Activated T-cell treated with anti-CD3 and anti-CD28 coated beads, Interleukin-2, amount 50 U/mL, for 72 hours (primary cell): ENCODE measurements at places on chromosomes 7 and 10. TPM values are rescaled to one million over a fixed set of nuclear protein-coding genes. Genes with fewer than 3 reads are reported as not detected.
A peak's percentile ranks its signal among the peaks of the same experiment; 100 is the strongest.

SPDYE3 gene
- not detected for total RNA-seq

C10orf67 gene
- total RNA-seq, result 0.84 TPM

GRK5 gene
- 28.1 TPM for total RNA-seq

TAC1 gene
- 3.0 TPM for total RNA-seq

PTPRN2 gene
- total RNA-seq, result 0.79 TPM

PPP3CB gene
- total RNA-seq, result 45.7 TPM

NEUROG3 gene
- total RNA-seq, result 0.39 TPM

KNDC1 gene
- total RNA-seq, result 1.2 TPM

SPDYE2 gene
- not detected for total RNA-seq

DNA sequence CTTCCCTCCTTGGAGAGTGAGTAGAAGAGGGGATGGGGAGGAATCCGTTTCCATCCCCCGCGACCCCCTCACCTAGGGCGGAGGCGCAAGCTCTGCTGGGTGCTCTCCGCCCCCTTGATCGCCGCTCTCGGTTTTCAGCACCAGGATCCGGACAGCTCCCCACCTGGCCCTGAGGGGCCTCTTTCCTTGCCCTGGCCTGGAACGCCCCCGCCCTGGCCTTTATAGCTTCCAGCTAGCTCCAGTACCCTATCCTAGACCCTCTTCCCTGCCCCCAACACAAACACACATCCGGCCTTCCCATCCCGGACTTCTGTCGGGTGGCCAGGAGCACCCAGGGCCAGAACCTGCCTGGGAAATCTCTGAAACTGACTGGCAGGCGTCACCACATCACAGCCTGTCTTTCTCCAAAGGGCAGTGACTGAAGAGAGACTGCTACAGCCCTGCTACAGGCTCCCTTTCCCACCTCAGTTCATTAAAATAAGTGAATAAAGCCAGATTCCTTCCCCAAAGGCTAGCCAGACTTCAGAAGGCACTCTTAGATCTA, 72.3 kb upstream of the LEP start:
- no peak overlapping the region for H3K27ac ChIP-seq
- peak overlapping the region; percentile 57 for H3K4me3 ChIP-seq
- peak; percentile 9 for DNase-seq
- H3K27me3 ChIP-seq, result peaks cover 48% of the 10 kb centered on the region

DNA sequence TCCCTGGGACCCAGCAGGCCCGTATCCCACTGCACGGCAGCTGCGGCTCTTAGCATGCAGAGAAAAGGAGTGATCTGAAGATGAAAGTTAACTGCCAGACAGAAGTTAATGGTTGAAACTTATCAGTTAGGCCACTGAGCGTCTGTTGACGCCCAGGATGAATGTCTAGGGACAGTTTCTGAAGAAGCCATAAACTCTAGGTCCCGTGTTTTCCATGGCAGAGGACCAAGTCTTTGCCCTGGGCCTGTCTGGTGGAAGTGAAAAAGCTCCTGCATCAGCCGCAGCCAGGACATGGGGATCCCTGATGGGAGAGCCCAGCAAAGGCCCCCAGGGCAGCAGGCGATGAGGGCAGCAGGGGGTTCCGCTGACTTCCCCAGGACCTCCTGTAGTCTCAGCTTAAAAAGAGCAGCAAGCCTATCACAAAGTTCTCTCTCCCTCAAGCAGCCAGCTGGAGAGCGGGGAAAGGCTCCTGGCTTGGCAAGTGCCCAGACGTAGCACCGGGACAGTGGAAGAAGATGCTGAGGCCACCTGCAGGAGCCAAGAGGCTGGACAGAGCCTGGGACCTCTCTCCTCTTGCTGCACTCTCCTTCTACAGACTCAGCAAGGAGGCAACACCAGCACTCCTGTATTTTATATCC, 79.6 kb downstream of the TNS3 start:
- H3K27ac ChIP-seq, result no peak overlapping the region
- peaks cover 5% of the 10 kb centered on the region for H3K4me1 ChIP-seq
- no peak for DNase-seq
- no peak overlapping the region for H3K4me3 ChIP-seq
- H3K27me3 ChIP-seq, result peaks cover 11% of the 10 kb centered on the region
- no peaks in the 10 kb centered on the region for H3K36me3 ChIP-seq

DNA sequence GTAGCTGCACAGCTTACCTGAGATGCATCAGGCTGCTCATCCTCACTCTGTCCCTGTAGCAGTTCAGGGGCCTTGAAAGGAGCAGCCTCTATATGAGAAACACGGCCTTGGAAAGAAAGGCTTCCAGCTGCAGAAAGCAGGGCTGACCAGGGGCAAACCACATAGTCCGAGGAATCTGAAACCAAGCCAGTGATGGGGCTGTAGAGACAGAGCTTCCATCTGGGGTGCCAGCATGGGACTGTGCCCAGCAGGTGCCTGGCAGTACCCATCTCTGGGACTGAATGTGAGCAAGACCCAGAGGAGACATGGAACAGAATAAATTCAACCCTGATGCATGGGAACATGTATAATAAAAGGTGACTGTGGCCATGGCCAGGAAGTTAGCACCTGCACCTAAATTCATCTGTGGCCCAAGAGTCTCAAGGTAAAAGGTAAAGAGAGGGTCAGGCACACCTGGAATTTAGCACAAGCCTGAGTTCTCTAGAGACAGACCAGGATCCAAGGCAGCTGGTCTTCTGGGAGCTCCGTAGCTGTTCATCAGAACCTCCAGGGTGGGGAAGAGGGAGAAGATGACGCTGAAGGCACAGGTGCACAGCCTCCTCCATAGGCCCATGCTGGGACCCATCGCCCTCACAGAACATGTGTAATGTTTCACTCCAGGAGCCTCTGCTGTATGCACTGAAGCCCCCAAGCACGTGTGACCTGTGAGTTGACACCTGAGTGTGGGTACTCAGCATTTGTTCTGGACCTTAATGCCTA, 25.3 kb downstream of the FRMPD2 start:
- no peak for DNase-seq
- H3K27ac ChIP-seq, result no peak overlapping the region
- H3K27me3 ChIP-seq, result no peaks in the 10 kb centered on the region
- H3K36me3 ChIP-seq, result no peaks in the 10 kb centered on the region
- H3K4me3 ChIP-seq, result no peak overlapping the region

DNA sequence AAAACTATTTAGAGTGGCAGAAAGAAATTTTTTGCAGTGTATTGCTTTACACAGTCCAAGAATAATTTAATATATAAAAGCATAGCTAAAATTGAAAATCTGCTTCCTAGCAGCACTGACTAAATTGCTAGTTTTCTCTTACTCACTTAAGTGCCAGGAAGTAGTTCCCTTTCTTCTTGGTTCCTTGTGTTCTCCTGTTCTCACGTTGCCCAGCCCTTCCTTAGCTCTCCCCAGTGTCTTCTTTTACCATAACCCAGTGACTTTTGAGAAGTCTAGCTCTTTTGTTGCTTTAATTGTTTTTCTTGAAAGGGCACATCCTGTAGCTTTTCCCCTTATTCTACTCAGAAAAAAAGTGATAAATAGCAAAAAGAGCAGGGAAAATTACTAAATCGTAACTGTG, 215.5 kb downstream of the THSD7A start:
- no peaks in the 10 kb centered on the region for H3K27me3 ChIP-seq
- no peak overlapping the region for H3K27ac ChIP-seq
- no peaks in the 10 kb centered on the region for H3K4me1 ChIP-seq
- H3K36me3 ChIP-seq, result no peaks in the 10 kb centered on the region
- H3K4me3 ChIP-seq, result no peak overlapping the region

DNA sequence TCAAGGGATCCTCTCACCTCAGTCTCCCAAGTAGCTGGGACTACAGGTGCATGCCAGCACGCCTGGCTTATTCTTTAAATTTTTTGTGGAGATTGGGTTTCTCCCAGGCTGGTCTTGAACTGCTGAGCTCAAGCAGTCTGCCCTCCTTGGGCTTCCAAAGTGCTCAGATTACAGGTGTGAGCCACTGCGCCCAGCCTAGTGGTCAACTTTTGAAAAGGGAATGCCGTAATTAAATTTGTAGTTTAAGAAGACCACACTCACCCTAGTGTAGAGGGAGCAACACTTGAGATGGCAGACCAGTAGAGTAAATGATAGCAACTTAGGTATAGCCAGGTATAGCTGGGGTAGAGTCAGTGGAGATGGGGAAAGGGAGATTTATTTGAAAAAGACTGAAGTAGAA, 17.6 kb downstream of the ZRANB1 start:
- H3K4me1 ChIP-seq, result peaks cover 59% of the 10 kb centered on the region
- DNase-seq, result no peak
- H3K36me3 ChIP-seq, result no peaks in the 10 kb centered on the region
- H3K27ac ChIP-seq, result no peak overlapping the region
- no peak overlapping the region for H3K4me3 ChIP-seq

GRCh38 chr7:131234719-131235488, 92.8 kb upstream of the MKLN1 start:
- H3K4me3 ChIP-seq, result peak overlapping the region; percentile 75
- peaks cover 3% of the 10 kb centered on the region for H3K36me3 ChIP-seq
- H3K27ac ChIP-seq, result peak overlapping the region; percentile 99

DNA sequence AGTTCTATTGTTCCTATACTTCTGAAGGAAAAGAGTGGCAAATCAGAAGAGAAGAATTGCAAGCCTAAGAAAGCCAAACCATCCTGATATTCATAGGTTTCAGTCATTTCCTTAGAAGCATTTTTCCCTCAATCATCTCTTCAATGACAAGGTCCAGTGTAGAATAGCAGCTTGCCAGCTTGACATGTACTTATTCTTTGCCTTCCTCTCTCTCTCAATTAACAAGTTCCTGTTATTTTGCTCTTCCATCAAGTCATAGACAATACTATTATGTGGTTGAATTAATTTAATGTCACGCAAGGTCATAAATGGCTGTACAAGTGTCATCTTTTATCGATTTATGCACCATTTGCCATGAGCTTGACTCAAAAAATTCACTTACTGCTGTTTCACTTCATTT, 216.3 kb upstream of the MBL2 start:
- no peaks in the 10 kb centered on the region for H3K36me3 ChIP-seq
- H3K27ac ChIP-seq, result no peak overlapping the region
- no peaks in the 10 kb centered on the region for H3K4me1 ChIP-seq
- H3K27me3 ChIP-seq, result no peaks in the 10 kb centered on the region
- no peak overlapping the region for H3K4me3 ChIP-seq

GRCh38 chr7:151756866-151757265, 120.0 kb downstream of the PRKAG2 start:
- H3K27ac ChIP-seq, result peak overlapping the region; percentile 10
- H3K27me3 ChIP-seq, result no peaks in the 10 kb centered on the region
- DNase-seq, result no peak
- H3K36me3 ChIP-seq, result no peaks in the 10 kb centered on the region
- peaks cover 30% of the 10 kb centered on the region for H3K4me1 ChIP-seq

DNA sequence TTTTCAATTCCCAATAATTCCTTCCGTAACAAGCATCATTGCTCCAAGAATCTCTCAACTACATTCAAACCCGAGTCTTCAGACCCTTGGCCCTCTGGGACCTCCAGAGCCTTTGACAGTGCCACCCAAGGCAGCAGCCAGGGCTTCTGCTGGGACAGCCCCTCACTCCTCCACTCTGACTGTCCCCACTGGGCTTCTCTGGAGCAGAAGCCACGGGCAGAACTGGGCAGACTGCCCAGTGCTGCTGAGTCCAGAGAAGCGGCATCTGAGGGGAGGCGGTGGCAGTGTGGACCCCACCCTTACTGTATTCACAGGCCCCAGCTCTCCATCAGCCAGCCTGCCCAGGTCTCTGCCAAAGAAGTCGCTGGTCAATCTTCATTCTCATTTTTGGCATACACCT, 8.8 kb downstream of the CYREN start:
- H3K27ac ChIP-seq, result peak overlapping the region; percentile 96
- H3K27me3 ChIP-seq, result no peaks in the 10 kb centered on the region
- H3K4me3 ChIP-seq, result no peak overlapping the region
- DNase-seq, result no peak
- H3K4me1 ChIP-seq, result peaks cover 68% of the 10 kb centered on the region

DNA sequence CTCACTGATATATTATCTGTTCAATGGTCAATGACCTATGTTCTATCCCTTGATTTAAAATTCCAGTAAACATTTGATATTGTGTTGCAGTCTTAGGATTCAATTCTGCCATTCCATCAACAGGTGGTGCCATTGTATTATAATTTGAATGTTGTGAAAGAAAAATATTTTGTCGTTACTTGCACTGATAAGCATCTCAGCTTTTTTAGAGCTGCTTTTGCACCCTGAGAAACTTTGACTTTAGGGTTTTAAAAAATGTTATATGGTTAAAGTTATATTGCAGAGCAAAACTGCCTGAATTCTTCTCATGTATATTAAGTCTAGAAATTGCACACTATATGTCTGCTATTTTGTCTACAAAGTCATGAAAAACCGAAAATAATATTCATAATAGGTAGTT, 18.8 kb upstream of the MINDY3 start:
- no peak for DNase-seq
- no peaks in the 10 kb centered on the region for H3K4me1 ChIP-seq
- no peak overlapping the region for H3K4me3 ChIP-seq
- no peak overlapping the region for H3K27ac ChIP-seq

GRCh38 chr7:17940951-17941431, 697 bp upstream of the SNX13 start:
- peak overlapping the region; percentile 96 for H3K4me3 ChIP-seq
- no peaks in the 10 kb centered on the region for H3K27me3 ChIP-seq
- DNase-seq, result peak; percentile 2
- H3K36me3 ChIP-seq, result peaks cover 5% of the 10 kb centered on the region
- peaks cover 45% of the 10 kb centered on the region for H3K4me1 ChIP-seq

- no peak for DNase-seq
- H3K27ac ChIP-seq, result no peak overlapping the region
- no peak overlapping the region for H3K4me3 ChIP-seq
- no peaks in the 10 kb centered on the region for H3K27me3 ChIP-seq
- no peaks in the 10 kb centered on the region for H3K36me3 ChIP-seq
Measured at GRCh38 chr7:10122551-10123100, 851.0 kb upstream of the PHF14 start.

- no peak overlapping the region for H3K4me3 ChIP-seq
- no peak overlapping the region for H3K27ac ChIP-seq
- H3K36me3 ChIP-seq, result no peaks in the 10 kb centered on the region
- DNase-seq, result no peak
- H3K4me1 ChIP-seq, result no peaks in the 10 kb centered on the region
Measured at GRCh38 chr7:5441840-5442503, 18.3 kb upstream of the TNRC18 start.

- no peaks in the 10 kb centered on the region for H3K4me1 ChIP-seq
- H3K36me3 ChIP-seq, result no peaks in the 10 kb centered on the region
- H3K27me3 ChIP-seq, result no peaks in the 10 kb centered on the region
- no peak for DNase-seq
- no peak overlapping the region for H3K27ac ChIP-seq
Measured at GRCh38 chr7:47804767-47805545, 143.3 kb downstream of the PKD1L1 start.

- no peak overlapping the region for H3K4me3 ChIP-seq
- H3K36me3 ChIP-seq, result no peaks in the 10 kb centered on the region
- H3K27ac ChIP-seq, result no peak overlapping the region
- no peaks in the 10 kb centered on the region for H3K27me3 ChIP-seq
Measured at GRCh38 chr7:102273749-102274712, 12.6 kb upstream of the SH2B2 start.

GRCh38 chr10:124652200-124652599, 92.0 kb downstream of the FAM53B start:
- peaks cover 2% of the 10 kb centered on the region for H3K36me3 ChIP-seq
- peaks cover 74% of the 10 kb centered on the region for H3K4me1 ChIP-seq
- peak overlapping the region; percentile 77 for H3K4me3 ChIP-seq
- no peaks in the 10 kb centered on the region for H3K27me3 ChIP-seq

- no peak overlapping the region for H3K4me3 ChIP-seq
- no peaks in the 10 kb centered on the region for H3K4me1 ChIP-seq
- H3K27ac ChIP-seq, result no peak overlapping the region
- no peak for DNase-seq
- H3K36me3 ChIP-seq, result no peaks in the 10 kb centered on the region
- H3K27me3 ChIP-seq, result no peaks in the 10 kb centered on the region
Measured at GRCh38 chr10:85212526-85212925, 884.1 kb downstream of the CCSER2 start.

- peaks cover 24% of the 10 kb centered on the region for H3K4me1 ChIP-seq
- no peak overlapping the region for H3K27ac ChIP-seq
- no peak for DNase-seq
- no peaks in the 10 kb centered on the region for H3K36me3 ChIP-seq
- H3K27me3 ChIP-seq, result no peaks in the 10 kb centered on the region
Measured at GRCh38 chr10:8449909-8450308, 395.4 kb downstream of the GATA3 start.
